ENCODE measurements at places on chromosomes 7 and 10. TPM values are rescaled to one million over a fixed set of nuclear protein-coding genes. Genes with fewer than 3 reads are reported as not detected.

Gene ADIRF
- 269 TPM for total RNA-seq

Gene CCDC146
- 4.7 TPM for total RNA-seq

Gene NKX2-3
- not detected for total RNA-seq

Gene CYP2C18
- total RNA-seq: 0.15 TPM

Gene SLC26A4
- 0.74 TPM for total RNA-seq

Gene KCNIP2
- 335 TPM for total RNA-seq

Gene AZGP1
- 91.1 TPM for total RNA-seq

Gene STEAP4
- 105 TPM for total RNA-seq

Gene CRHR2
- total RNA-seq: 0.16 TPM

Gene IGF2BP3
- 0.60 TPM for total RNA-seq

Gene SPDYE11
- total RNA-seq: not detected

Gene SORCS1
- 4.2 TPM for total RNA-seq

Gene DBF4
- 3.1 TPM for total RNA-seq

Gene UBE2D4
- 38.8 TPM for total RNA-seq

Gene PTF1A
- not detected for total RNA-seq

Gene PPP1R3C
- total RNA-seq: 173 TPM

Gene SYT15
- total RNA-seq: 4.6 TPM

Gene UTF1
- not detected for total RNA-seq

Gene PRKCQ
- 0.34 TPM for total RNA-seq

Gene MINDY3
- total RNA-seq: 29.7 TPM

Gene CDC14C
- not detected for total RNA-seq

Gene FRAT1
- total RNA-seq: 6.2 TPM

Gene HMX3
- total RNA-seq: 0.21 TPM

Gene SLC26A3
- total RNA-seq: not detected

Gene ATG9B
- 0.32 TPM for total RNA-seq

Gene C10orf95
- total RNA-seq: not detected

Gene FAM25G
- not detected for total RNA-seq

Gene CRYGN
- 0.24 TPM for total RNA-seq

Gene ATOH7
- total RNA-seq: not detected

Gene LOXL4
- total RNA-seq: 0.94 TPM

Gene ANKRD22
- total RNA-seq: not detected

Gene LIPF
- not detected for total RNA-seq

Gene NRG3
- 0.21 TPM for total RNA-seq

Gene LMBR1
- total RNA-seq: 45.2 TPM

Gene CTNNA3
- total RNA-seq: 48.7 TPM

Gene LFNG
- total RNA-seq: 9.2 TPM

Gene UCMA
- not detected for total RNA-seq

Gene CRTAC1
- total RNA-seq: 19.3 TPM

Gene PIP
- not detected for total RNA-seq

Gene CHPF2
- total RNA-seq: 15.0 TPM

Gene COBL
- total RNA-seq: 36.0 TPM

Gene CHCHD1
- total RNA-seq: 21.7 TPM

Gene AKR1D1
- total RNA-seq: not detected
